ENCODE measurements at places on chromosomes 6 and 20.

GRCh38 chr6:56499095-56499494 is 143.6 kb downstream of the DST start:
- DNase-seq, result no peak

GRCh38 chr20:39960522-39961428 is 728.3 kb downstream of the MAFB start:
- DNase-seq, result no peak

GRCh38 chr6:161117308-161117707 is 125.7 kb downstream of the MAP3K4 start:
- DNase-seq, result peak; percentile 98

- DNase-seq, result no peak
These were observed 2.4 kb upstream of the ZMYND8 start for GRCh38 chr20:47358672-47359529.

- DNase-seq, result no peak
These were observed 212.6 kb downstream of the CLIC5 start for GRCh38 chr6:45803071-45803470.

- DNase-seq, result no peak
These were observed 29.1 kb downstream of the STK35 start for GRCh38 chr20:2130683-2131082.

DNA sequence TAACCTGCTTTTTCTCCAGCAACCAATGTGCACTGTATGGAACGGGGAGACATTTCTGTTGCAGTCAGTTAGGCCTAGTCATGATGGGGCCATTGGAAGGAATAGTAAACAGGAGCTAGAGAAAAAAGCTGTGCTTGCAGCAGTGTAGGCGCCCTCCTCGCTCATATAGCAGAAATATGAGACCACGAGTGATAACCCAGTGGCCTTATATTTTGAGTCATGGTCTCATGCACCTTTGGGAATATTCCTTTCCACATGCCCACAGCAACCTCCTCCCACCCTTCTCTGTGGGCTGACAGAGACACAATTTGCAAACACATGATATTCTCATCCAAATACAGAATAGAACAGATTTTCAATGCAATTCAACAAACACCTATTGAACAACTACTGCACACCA is 248.9 kb upstream of the CITED2 start:
- no peak for DNase-seq

DNA sequence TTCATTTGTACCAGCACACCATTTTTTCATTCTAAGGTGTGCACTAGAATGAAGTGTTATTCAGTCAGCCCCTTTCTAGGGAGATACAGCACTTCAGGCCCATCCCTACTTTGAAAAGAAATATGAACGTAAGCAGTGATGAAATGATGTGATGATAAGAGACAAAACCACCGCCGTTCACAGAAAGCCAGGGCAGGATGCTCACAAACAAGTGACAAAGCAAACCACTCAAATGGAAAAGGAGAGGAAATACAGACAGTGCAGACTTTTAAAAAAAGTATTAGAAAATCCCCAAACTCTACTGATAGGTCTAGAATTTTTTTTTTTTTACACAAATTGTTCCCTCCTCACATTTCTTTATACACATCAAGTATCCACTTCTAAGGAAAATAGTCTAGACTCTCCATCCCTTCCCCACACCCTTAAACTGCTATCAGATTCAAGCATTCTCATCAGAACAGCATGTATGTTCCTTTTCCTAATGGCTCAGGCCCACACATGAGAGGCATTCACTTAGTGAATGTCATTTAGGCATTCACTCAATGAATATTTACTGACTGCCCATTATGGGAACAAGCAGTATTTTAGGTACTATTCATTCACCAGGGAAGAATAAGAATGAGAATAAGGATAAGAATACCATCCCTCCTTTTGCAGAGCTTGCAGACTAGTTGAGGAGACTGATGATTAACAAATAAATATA is 243.5 kb downstream of the GMPR start:
- DNase-seq, result no peak

DNA sequence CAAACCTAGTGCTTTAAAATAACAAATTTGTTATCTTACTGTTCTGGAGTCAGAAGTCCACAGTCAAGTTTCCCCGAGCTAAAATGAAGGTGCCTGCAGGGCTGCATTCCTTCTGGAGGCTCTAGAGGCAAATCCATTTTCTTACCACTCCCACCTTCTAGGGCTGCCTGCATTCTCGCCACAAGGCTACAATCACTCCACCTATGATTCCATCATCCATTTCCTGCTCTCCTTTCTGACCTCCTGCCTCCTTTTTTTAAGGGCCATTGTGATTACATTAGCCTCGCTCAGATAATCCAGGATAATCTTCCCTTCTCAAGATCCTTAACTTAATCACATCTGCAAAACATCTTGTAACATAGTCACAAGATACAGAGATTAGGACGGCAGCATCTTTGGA is 42.4 kb upstream of the SIRT5 start:
- DNase-seq, result no peak

- DNase-seq, result no peak
These were observed 8.2 kb downstream of the DLL1 start for GRCh38 chr6:170282512-170283158.

DNA sequence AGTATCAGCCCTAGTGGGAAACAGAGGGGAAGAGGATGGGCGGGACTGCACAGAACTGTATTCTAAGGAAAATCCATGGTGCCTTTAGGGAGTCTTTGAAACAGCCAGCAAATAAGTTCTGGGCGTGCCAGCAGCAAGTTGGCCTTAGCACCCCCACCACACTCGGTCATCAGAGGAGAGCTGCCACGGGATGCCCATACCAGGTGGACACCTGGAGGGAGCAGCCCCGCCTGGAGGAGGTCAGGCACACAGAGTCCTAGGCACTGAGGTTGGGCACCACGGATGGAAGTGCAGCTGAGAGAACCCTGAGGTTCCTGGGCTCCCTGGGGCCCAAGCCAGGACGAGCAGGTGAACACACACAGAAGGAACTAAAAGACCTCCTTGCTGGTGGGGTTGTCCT is 180.8 kb upstream of the PROKR2 start:
- DNase-seq, result no peak

DNA sequence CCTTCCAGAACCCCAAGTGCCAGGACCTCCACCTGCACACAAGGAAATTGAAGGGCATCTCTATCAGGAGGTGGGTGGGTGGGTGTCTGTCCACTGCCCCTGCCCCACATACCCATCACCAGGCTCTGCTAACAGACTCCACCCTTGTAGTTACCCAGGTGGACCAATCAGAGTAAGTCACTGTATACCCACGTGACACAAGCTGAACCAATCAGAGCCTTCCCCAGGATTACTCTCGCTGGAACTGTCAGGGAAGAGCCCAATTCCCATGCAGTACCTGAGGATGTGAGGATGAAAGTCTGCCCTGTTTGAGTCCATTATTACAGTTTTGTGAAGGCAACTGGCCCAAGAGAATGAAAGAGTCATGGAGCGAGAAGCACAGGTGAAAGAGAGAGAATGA is 4.2 kb downstream of the OCSTAMP start:
- no peak for DNase-seq

GRCh38 chr6:108194503-108194902 is 28.7 kb downstream of the NR2E1 start:
- DNase-seq, result no peak

GRCh38 chr6:107103082-107103481 is 12.2 kb downstream of the BEND3 start:
- DNase-seq, result no peak

DNA sequence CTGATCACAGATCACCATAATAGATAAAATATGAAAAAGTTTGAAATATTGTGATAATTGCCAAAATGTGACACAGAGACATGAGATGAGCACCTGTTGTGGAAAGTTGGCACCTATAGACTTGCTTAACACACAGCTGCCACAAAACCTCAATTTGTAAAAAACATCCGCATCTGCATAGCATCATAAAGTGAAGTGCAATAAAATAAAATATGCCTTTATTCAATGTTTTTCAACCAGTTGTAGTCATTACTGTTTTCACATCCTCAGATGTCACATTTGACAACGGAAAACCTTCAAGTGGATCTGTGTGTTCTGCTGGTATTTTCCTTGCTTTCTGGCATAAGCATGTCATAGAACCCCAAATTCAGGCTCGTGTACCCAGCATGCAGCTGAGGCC is 50.2 kb upstream of the IFNGR1 start:
- DNase-seq, result no peak

DNA sequence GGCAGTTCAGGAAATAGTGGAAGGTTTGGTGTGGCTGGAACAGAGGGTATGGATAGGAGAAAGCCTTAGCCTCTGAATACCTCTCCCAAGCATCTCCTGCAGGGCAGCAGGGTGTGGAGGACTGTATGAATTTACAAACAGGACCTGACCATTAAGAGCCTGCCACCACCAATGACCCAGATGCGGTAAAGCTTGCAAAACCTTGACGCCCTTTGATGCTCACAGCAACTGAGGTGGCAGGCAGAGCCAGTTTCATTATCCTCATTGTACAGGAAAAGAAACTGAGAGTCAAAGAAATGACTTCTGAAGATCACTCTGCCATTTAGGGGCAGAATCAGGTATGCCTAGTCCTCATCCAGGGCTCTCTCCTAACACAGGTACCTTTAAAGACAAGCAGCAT is 2.4 kb downstream of the HM13 start:
- no peak for DNase-seq

DNA sequence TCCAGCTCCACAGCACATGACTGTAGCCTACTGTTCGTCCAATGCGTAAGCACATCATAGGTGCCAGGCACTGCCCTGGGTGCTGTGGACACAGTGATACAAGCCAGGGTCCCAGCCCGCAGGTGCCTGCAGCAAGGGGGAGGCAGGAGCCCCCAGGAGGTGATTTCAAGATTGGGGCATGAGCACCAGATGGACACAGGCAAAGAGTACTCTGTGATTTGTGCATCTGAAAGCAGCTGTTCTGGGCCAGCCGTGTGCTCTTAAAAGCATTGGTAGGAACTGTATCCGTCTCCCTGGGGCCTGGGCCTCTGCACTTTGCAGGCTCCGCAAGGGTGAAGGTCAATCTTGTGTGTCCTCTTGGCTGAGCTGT is 149.8 kb downstream of the SYCP2 start:
- no peak for DNase-seq

Measured in CD14-positive monocyte (primary cell).